ENCODE measurements at places on chromosomes 3 and 15.

- DNase-seq: no peak
Observed at GRCh38 chr15:79211481-79211880, 71.0 kb upstream of the ANKRD34C start.

DNA sequence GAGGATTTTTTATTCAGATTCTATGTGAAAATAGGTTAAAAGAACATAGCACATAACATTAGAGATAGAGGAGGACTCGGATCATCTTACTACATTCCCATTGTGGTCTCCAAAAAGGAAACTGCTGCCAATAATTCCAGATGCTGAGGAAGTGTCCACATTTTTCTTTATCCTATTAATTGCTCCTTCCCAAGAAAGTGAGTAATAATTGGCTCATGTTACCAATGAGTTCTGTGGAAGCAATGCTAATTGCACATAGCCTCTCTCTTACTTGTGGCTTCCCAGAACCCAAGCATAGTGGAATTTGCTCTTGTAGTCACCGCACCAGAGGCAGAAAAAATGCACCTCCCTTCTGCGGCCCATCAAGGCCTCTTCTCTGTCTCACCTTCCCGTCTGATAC is 208.4 kb downstream of the PLOD2 start:
- no peak for DNase-seq

- DNase-seq: no peak
Observed at GRCh38 chr15:57060799-57061198, 142.4 kb downstream of the TCF12 start.

GRCh38 chr3:174710612-174711011 is 148.5 kb upstream of the NAALADL2 start:
- no peak for DNase-seq

DNA sequence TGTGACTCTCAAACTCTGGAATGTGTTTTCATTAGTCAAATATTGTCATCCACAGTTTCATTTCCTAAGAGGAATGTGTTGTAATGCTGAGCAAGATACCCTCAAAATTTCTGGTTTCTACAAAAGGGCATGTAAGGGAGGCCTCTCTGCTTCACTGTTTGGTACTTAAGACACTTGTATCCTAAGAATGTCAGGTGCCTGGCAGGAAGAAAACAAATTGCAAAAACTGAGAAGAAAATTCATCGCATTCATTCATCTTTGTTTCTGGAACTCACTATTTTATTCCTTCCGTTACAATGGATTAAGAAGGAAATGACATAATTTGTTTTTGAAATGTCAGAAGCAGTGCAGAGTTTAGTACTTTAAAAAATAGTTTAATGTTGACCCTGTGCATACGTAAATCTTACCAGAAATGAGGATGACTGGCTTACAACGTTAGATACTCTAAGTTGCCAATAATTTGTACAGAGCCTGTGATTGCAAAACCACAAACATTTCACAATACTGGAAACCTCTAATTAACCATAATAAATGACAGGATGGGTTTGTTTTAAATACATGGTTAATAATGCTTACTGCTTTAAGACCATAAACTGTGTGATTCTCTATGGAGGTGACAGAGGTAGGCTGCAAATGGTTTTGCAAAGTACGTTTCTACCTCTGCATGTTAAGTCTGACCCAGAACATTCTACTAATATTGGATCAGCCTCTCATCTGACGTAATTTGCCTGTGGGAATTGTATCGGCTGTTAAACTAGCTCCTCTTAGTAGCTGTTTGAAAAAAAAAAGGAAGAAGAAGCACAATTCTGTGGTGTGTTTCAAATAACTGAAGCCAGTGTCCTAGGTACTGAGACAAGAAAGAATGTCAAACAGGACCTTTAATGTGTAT is 477.8 kb downstream of the RBMS3 start:
- no peak for DNase-seq

GRCh38 chr3:157549498-157549897 is 46.3 kb upstream of the VEPH1 start:
- no peak for DNase-seq

GRCh38 chr3:112425858-112426750 is 73.2 kb downstream of the BTLA start:
- no peak for DNase-seq

- no peak for DNase-seq
Observed at GRCh38 chr3:14141144-14141543, 16.3 kb downstream of the TMEM43 start.

- no peak for DNase-seq
Observed at GRCh38 chr3:118304557-118304956, 730.1 kb downstream of the IGSF11 start.

DNA sequence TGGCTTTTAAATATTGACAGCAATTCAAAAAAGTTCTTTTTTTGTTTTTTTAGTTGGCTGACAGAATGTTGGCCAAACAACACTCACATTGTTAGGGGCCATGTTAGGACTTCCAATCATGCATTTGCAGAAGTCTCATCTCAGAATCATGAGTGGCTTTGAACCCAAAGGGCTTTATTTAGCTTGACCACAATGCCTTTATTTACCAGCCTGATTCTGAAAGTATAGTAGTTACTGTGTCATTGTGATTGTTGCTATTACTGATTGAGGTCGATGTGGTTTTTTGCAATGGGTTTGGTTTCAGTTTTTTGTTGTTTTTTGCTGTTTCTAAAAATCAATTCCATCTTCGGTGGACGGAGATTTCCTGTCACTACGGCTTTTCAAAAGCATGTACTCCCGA is 7.2 kb downstream of the GLDN start:
- DNase-seq: no peak

GRCh38 chr3:25563601-25564000 is 101.1 kb downstream of the TOP2B start:
- DNase-seq: no peak

DNA sequence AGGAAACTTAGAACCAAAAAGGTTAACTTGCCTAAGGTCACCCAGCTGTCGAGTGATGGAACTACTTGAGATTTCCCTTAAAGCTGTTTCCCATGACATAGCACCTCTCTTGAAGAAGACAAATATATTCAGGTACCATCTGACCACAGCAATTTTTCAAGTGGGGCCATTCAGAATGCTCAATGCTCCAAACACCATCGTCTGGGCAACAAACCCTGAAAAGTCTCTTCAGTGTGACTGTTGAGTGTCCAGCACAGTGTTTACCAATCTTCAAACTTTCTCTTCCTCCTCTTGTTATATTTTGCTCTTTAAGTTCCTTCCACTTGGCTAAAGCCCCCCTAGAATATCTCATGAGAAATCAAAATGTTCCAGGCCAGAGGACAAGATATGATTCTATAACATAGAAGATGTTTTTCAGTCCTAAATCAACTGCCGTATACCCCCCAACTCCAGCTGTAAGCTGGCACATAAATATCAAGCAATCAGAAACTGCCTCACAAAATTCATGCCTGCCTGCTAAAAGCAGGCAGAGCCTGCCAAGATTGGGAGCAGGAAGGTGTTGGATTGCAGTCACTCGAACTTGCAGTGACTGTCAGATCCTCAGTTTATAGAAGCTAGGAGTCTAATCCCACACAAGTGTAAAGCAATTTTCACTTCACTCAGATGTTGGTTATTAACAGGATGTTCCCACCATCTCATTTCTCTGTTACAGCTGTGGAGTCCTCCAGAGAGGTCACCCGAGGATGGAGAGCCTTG is 230.5 kb upstream of the MRPL3 start:
- no peak for DNase-seq

DNA sequence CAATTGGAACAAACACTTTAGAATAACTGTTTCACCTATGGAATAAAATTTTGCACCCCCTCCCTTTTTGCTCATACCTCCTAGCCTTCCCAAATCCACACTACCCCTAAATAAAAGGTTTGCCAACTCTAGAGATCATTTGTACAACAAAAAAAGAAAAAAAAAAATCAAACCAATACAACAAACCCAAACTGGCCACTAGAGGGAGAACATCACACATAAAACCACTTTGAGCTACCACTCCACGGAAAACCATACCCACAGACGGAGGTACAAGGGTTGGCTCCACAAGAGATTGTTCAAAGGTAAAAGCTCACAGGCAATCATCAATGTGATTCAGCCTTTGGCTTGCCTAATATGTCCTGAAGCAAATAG is 47.6 kb downstream of the SETMAR start:
- DNase-seq: no peak

- no peak for DNase-seq
Observed at GRCh38 chr3:66615643-66616301, 115.0 kb upstream of the LRIG1 start.

DNA sequence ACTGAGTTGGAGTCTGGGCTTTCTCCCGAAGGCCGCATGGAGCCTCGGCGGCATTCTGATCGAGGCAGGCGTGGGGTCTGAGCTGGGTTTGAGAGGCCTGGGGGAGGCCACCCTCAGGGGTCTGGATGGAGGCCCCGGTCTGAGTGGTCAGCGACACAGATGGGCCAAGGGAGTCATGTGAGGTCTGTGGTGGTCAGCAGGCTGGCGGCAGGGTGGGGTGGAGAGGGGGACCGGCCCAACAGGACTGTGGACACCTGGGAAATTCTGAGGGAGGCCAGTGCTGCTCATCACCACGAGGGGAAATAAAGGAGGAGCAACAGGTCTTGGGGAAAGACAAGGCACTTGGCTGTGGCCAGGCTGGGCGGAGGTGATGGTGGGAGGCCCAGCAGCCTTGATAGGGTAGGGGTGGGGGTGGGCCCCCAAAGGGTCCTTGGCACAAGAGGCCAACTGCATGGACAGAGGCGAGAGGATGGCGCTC is 16.2 kb downstream of the CTSH start:
- no peak for DNase-seq

DNA sequence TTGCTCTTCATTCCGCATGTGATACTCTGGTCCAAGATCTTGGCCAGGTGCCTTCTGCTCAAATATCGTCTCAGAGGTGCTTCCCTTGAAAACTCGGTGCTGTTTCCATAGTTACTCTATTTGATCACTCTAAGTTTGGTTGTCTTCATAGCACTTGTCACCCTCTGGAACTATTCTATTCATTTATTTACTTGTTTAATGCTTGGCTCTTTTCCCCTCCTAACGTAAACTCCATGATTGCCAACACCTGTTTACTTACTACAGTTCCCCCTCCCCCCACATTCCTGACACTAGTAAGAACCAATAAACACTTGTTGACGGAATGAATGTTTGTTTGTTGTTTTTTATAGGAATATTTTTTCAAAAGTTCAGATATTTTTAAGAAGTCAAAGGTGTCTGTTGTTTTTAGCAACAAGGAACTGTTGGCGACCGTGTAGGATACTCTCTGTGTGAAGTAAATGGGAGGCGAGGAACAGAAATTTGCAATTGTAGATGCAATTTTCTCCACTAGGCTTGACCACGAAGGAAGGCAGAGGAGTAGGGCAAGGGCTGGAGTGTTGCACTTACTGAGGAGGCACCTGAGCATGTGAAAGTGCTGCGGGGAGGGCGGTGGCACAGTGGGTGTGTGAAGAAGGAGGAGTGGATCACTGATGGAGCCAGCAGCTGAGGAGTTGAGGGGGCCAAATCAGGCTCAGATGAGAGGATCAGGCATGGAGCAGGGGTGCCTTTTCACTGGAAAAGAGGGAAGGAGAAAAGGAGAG is 48.4 kb downstream of the MOBP start:
- no peak for DNase-seq

GRCh38 chr15:91407269-91407889 is 307.3 kb downstream of the SV2B start:
- DNase-seq: no peak

Measured in NCI-H524 treated with DMSO at 0.1 percent for 48 hours (cell line).